ENCODE measurements at places on chromosomes 16 and 17.

DNA sequence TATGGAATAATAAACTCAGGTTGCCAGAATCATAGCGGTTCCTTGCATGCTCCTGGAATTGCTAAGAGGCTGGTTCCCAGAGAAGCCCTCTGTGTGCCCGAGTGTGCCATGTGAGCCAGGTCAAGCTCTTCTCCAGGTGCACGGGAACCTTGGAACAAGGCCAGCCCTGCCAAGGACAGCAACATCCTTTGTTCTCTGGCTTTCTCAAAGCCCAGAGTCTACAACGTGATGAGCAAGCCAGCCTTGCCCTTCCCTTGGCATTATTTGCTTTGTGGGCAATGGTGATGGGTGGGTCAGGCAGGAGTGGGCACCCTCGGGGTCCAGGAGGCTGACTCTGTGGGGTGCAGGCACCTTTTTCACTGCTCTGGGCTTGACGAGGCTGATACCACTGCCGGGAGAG lies 14.2 kb upstream of the SEC14L1 start:
- no peak for DNase-seq

- DNase-seq = no peak
Observed at GRCh38 chr17:8072729-8073461, 14.6 kb downstream of the ALOX12B start.

- DNase-seq = peak; percentile 68
Observed at GRCh38 chr16:58970775-58971174, 236.7 kb upstream of the GOT2 start.

- peak; percentile 70 for DNase-seq
Observed at GRCh38 chr17:16417896-16418684, 2.7 kb downstream of the TRPV2 start.

DNA sequence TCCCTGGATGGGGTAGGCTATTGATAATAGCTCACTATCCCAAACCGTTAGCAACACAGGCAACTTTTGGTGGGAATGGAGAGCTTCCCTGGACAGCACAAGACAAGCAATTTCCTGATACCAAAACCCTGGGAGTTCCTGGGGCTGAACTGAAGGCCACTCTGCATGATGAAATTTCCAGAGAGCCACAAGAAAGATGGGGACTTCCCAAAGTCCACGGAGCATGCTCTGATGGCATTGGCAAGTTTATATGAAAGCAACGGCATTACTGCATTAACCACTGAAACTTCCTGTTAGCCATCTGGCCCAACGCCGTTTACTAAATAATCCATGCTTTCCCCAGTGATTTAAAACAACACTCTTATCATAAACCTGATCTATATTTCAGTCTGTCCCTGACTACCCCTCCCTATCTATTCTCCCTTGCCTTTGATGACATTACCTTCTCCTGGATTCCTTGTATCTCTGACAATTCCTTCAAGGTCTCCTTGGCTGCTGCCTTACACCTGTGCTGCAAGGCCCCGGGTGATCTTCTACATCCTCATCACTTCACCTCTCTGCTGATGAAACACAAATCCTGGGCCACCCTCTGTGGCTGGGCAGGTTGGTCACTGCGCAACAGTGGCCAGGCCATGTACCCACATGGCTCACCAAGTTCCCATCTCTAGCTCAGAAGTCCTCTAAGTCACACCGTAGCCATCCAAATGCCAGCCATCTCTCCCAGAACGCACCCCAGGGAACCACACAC lies 108.5 kb upstream of the RCVRN start:
- DNase-seq = no peak

DNA sequence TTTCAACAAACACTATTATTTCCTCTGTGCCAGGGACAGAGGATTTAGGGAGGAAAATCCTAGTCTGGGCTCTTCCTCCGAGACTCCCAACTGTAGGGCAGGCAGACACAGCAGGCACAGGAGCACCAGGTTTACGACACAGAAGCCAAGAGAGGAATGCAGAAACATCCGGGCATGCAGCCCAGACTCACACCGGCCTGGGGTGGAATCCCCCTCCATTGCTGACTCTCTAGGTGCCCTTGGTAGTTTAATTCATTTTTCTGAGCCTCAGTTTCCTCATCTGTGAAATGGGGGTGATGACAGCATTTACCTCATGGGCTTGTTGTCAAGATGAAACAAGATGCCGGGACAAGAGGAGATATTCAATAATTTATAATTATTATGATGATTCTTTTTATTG lies 14.9 kb downstream of the CA4 start:
- DNase-seq = no peak

- peak; percentile 42 for DNase-seq
Observed at GRCh38 chr17:30336369-30337171, 2.7 kb upstream of the TMIGD1 start.

DNA sequence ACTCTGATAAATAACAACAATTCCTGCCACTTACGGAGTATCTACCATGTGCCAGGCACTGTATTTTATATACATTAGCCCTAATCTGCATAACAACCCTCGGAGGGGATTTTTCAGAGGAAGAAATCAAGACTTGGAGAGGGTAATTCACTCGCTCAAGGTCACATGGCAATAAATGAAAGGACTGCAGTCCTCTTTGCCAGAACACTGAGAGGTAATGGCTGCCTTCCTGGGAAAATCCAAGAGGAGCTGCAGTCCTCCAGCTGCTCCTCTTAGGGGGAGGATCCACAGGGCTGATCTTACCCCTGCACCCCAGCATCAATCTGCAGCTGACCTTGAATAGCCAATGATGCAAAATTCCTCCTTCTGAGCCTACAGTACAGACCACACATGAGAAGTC lies 114.1 kb upstream of the RPL38 start:
- no peak for DNase-seq

GRCh38 chr17:27442702-27443101 lies 13.5 kb upstream of the KSR1 start:
- DNase-seq = no peak

Data from fibroblast of skin of scalp (primary cell).